RWPE2 (cell line): ENCODE measurements at places on chromosomes 6 and 20.
A peak's percentile ranks its signal among the peaks of the same experiment; 100 is the strongest.

DNA sequence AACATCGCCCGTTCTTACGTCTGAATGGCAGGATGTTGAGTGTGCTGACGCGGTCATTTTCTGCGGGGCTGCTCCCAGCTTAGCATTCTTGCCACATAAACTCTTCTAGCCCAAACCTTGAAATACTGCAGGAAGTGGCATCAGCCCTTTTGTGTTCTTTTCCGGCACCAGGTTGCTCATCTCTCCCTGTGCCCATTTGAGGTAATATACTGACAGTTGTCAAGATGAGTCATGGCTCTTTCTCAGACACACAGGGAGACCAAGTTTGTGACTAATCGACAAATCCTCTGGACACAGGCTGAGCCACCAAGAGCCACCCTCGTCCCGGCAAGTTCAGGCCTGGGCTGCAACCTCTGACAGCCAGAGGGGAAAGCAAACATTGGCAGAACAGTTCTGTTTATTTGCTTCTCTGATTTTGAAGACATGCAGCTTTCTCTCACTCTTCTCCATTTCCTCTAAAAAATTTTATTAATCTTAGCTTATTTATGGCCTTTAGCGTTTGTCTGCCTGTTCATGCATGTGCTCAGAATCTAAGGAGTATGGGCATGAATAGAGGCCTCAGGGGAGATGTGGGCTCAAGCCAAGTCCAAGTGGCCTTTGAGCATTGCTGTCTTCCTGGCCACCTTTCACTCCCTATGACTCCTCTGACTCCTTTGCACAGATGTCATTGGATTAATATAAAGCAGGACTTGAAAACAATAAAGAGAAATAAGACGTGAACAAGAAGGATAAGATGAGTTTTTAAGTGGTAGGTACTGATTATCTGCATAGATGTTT, 328.2 kb upstream of the JAG1 start:
- no peaks in the 10 kb centered on the region for H3K36me3 ChIP-seq
- peak; percentile 95 for DNase-seq
- H3K4me3 ChIP-seq, result no peak overlapping the region
- no peaks in the 10 kb centered on the region for H3K27me3 ChIP-seq

DNA sequence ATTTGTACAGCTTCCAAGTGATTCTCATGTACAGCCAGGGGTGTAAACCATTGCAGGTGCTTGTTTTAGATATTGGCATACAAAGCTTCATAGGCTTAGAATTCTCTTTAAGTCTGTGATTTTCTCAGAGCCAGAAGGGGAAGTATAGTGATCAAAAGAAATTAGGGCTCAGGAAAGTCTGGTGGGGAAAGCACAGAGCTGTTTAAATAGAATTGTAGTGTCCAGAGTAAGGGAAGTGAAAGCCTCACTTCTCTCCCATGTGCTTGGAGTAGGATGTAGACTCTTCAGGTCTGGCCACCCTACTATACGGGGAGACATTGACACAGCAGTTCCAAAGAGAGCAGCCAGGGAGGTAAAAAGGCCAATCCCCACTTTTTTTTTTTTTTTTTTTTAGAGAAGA, 10.4 kb downstream of the GCNT2 start:
- no peak for DNase-seq
- no peak overlapping the region for H3K4me3 ChIP-seq
- H3K4me1 ChIP-seq, result no peaks in the 10 kb centered on the region
- no peak overlapping the region for H3K27ac ChIP-seq

DNA sequence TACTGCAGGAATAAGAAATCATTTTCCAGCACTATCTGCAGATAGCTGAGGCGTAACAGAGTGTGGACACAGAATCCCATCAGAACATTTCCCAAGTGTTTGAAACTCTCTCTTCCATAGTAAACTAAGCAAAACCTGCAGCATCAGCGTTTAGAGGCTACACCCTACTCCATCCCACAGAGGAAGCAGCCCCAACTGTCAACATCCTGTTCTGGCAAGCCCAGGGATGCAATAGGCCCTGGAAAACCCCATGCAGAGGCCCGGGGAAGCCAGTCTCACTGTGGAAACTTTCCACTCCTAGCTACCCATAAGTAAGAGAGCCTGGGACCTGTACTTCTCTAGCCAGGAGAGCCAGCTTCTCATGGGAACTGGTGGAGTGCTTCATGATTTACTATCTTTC, 129.4 kb downstream of the LY86 start:
- H3K36me3 ChIP-seq, result no peaks in the 10 kb centered on the region
- H3K27me3 ChIP-seq, result no peaks in the 10 kb centered on the region
- no peak for DNase-seq
- peaks cover 3% of the 10 kb centered on the region for H3K4me1 ChIP-seq
- H3K4me3 ChIP-seq, result no peak overlapping the region

DNA sequence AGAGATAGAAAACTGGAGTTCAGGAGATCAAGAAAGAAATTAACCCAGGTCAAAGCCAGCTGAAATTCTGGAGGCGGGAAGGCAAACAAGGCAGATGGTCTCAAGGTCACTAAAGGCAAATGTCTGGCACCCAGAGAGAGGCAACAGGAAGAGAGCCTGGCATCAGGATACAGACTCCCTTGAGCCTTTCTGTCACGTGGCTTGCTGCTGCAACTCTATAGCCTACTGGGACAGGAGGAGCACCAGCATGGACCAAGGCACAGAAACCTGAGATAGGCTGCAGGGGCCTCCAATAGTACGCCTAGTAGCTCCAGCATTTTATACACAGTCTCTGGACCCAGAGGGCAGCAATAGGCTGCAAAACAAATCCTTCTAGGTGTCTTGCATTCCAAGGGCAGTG, 75.1 kb downstream of the SEL1L2 start:
- no peaks in the 10 kb centered on the region for H3K4me1 ChIP-seq
- H3K27ac ChIP-seq, result no peak overlapping the region
- no peak for DNase-seq

GRCh38 chr6:5855787-5856470, 150.8 kb downstream of the NRN1 start:
- no peak overlapping the region for H3K27ac ChIP-seq
- H3K4me1 ChIP-seq, result no peaks in the 10 kb centered on the region
- H3K4me3 ChIP-seq, result no peak overlapping the region
- no peak for DNase-seq
- H3K27me3 ChIP-seq, result peaks cover 13% of the 10 kb centered on the region

- H3K27ac ChIP-seq, result no peak overlapping the region
- no peaks in the 10 kb centered on the region for H3K36me3 ChIP-seq
- no peak for DNase-seq
- no peak overlapping the region for H3K4me3 ChIP-seq
- no peaks in the 10 kb centered on the region for H3K4me1 ChIP-seq
- H3K27me3 ChIP-seq, result no peaks in the 10 kb centered on the region
Observed at GRCh38 chr6:5772408-5773120, 234.2 kb downstream of the NRN1 start.

DNA sequence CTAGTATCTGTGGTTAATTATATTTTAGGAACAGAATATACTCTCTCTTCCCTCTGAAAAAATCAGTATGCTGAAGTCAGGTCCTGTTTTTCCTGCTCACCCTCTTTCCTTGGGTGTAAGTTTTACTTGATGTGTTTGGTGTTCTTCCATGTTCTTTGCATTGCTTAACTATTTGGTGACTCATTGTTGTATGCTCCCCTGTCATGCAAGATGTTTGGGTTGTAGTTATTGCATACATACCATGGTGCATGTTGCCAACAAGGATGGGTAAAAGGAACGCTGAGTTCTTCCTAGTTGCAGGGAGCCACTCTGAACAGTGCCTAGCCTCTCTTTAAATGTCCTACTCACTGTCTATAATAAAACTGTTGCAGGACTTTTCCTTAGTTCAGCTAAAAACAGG, 207.9 kb upstream of the LAMP5 start:
- no peak for DNase-seq
- H3K4me1 ChIP-seq, result peaks cover 28% of the 10 kb centered on the region
- H3K4me3 ChIP-seq, result no peak overlapping the region
- H3K27me3 ChIP-seq, result no peaks in the 10 kb centered on the region
- H3K36me3 ChIP-seq, result peaks cover 18% of the 10 kb centered on the region

DNA sequence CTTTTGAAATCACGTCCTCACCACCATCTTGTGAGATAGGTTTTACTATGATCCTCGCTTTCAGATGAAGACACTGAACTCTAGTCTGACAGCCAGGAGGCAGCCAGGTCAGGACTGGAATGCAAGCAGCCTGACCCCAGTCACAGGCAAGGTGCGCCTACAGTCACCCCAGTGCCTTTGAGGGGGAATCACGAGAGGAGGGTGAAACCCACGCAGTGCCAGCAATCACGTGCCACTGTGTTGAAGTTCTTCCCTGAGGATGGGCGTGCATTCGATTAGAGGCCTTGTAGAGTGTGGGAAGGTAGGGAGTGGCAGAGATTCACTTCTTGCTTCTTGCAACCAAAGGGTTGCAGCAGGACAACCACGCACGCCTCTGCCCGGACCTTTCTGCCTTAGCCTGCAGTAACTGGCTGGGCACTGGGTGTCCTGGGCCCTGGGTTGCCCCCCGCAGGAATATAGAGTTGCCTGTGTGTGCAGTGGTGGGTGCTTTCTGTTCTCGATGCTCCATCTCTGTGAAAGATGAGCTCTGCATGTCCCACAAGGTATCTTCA, 33.7 kb upstream of the IRF4 start:
- no peak for DNase-seq
- H3K27me3 ChIP-seq, result no peaks in the 10 kb centered on the region
- no peaks in the 10 kb centered on the region for H3K36me3 ChIP-seq
- H3K4me3 ChIP-seq, result no peak overlapping the region
- H3K4me1 ChIP-seq, result no peaks in the 10 kb centered on the region
- H3K27ac ChIP-seq, result no peak overlapping the region

DNA sequence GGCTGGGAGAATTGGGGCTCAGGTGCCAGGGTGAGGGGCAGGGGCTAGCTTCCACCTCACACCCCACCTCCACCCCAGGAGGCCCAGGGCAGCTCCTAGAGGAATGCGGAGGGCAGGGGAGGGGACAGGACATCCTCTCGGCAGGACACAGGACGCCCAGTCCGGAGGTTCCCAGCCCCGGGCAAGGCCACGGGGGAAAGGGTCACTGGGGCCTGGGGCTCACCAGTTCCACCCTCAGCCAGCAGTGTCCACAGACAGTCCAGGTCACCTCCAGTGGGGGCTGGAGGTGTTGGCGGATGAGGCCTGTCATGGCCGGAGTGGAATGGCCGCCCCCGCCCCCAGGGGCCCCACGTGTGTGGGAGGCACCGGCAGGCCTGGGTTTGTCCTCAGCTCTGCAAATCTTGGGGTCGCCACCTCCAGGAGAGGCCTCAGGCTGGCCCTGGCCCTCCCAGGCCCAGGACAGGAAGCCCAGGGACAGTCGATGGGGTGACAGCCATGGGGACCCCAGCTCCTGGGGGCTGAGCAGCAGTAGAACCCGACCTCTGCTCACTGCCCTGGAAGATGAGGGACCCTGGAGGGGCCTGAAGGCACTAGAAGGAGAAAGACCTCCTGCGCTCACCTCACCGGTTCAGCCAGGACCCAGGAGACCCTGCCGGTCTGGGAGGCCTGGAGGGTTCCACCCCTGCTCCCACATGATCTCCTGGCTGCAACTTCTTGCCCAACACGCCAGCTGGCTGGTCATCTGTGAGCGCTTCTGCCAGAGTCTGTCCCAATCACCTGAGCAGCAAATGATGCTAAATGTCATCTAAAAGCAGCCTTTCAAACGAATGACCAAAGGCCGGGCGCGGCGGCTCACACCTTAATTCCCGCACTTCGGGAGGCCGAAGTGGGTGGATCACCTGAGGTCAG, 13.0 kb upstream of the ABHD16B start:
- DNase-seq, result peak; percentile 83
- peaks cover 20% of the 10 kb centered on the region for H3K27me3 ChIP-seq
- no peaks in the 10 kb centered on the region for H3K4me1 ChIP-seq

GRCh38 chr6:4327841-4328240, 192.5 kb upstream of the ECI2 start:
- no peaks in the 10 kb centered on the region for H3K36me3 ChIP-seq
- peaks cover 9% of the 10 kb centered on the region for H3K4me1 ChIP-seq
- no peaks in the 10 kb centered on the region for H3K27me3 ChIP-seq
- no peak for DNase-seq
- no peak overlapping the region for H3K27ac ChIP-seq

DNA sequence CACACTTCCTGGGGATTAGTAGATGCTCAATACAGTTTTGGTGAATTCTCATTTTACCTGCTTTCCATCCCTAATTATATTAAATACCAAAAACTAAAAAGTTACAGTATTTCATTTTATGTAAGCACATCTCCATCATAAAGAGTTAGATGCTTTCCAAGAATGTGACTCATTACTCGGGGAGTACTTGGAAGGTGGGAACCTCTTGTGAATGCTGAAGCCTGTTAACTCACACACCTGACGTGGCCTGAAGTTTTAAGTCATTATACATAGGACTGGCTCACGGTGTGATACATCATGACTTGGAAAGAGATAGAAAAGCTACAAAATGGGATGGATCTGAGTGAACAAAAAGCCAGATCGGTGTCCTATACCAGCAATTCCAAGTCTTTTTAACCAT, 2.2 kb upstream of the OSER1 start:
- no peaks in the 10 kb centered on the region for H3K27me3 ChIP-seq
- H3K4me3 ChIP-seq, result no peak overlapping the region
- H3K36me3 ChIP-seq, result peaks cover 9% of the 10 kb centered on the region
- DNase-seq, result no peak

- H3K4me1 ChIP-seq, result peaks cover 22% of the 10 kb centered on the region
- H3K36me3 ChIP-seq, result no peaks in the 10 kb centered on the region
- H3K4me3 ChIP-seq, result no peak overlapping the region
- no peak for DNase-seq
- H3K27me3 ChIP-seq, result no peaks in the 10 kb centered on the region
Observed at GRCh38 chr20:4896971-4897497, 104.3 kb downstream of the SLC23A2 start.

DNA sequence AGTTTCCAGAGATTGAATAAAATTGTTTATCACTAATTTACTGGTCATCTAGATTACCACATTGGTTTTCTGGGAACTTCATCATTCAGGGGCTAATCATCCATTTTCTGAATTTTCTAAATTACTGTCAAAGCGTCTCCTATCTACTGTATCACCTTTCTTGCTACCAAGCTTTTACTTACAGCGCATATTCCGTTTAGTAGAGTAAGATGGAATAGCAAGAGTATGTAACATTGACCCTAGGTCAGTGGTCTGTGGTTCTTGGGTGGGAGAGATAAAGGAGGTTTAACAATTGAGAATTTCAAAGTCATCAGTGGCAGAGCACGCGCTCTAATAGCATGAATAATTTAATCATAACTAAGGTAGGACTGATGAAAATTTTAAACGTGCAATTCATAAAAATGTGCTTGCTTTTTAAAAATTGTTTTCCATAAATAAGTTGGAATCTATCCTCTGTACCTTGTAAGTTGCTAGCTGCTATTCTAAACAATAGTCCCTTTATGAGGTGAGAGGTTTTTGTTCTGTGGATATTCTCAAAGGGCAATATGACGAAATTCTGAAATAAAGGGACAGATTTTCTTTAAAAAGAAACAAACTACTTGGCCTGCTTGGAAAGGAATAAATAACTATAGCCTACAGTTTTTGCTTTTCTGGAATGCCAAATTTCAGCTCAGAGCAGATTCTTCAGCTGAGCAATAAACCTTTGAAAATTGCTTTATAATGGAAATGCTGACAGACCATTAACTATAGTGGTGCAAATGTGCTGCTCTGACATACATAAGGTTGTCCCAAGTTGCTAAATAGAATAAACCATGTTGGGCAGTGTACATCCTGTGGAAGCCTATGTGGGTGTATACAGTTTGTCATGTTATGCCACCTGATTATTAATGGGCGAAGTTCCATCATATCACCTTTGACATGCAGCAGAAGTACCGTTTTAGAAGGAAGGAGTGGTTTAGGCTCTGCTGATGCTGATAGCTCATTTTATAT, 84.1 kb downstream of the ZFAND3 start:
- no peak overlapping the region for H3K27ac ChIP-seq
- H3K4me1 ChIP-seq, result no peaks in the 10 kb centered on the region
- no peak overlapping the region for H3K4me3 ChIP-seq
- DNase-seq, result no peak
